NCI-H2107 (cell line): ENCODE measurements at places on chromosomes 13 and 19.

DNA sequence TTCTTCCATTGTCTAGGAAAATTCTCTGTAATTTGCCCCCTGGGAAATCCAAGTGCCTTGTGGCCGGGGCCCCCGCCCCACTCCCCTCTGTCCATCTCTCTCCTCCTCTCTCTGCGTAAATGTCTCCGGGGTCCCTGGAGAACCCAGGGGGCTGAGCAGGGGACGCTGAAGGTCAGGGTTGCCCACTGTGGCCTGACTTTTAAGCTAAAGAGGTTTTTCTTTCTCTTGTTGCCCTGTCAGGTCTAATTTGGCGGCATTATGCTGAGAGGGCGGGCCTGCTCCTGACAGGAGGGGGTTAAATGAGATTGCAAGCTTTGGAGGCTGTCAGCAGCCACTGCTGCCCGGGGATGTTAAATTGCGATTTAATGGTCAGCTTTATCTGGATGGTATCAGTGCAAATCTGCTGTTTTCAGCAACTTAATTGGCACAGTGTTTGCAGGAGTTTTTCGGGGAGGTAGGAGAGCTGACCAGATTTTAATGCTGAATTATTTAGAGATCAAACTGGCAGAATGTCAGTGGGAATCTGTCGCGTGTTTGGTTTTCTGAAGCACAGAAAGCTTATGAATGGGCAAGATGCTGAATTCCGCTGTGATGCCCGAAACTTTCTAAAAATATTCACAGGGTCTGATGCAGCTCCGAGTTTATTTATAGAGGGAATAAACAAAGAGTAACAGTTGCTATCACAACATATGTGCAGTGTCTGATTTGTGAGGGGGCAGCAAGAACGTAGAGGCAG lies 93.2 kb upstream of the SOX1 start:
- no peak for DNase-seq

- DNase-seq, result no peak
These were observed 41.5 kb downstream of the NFIC start for GRCh38 chr19:3407556-3408516.

- no peak for DNase-seq
These were observed 32.2 kb downstream of the ZNF557 start for GRCh38 chr19:7101498-7102253.

- no peak for DNase-seq
These were observed 282.9 kb upstream of the SLITRK6 start for GRCh38 chr13:86082121-86082520.

DNA sequence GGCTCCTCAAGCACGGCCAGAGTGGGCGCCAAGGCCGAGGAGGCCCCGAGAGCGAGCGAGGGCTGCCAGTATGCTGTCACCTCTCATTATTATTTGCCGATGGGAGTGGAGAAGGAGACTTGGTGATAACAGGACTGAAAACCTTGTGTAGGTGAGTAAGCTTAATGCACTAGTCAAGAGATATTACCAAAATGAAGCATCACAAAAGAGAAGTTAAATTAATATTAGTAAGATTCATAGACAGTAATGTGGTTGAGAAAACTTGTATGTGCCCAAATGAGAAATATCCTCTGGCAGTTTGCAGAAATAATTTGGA lies 204.5 kb upstream of the SLITRK1 start:
- no peak for DNase-seq

GRCh38 chr19:55032170-55032800 lies 5.8 kb downstream of the GP6 start:
- no peak for DNase-seq

- no peak for DNase-seq
These were observed 152.1 kb downstream of the KCNRG start for GRCh38 chr13:50167224-50167947.

- DNase-seq, result no peak
These were observed 36.9 kb downstream of the POLR1D start for GRCh38 chr13:27658546-27658945.

DNA sequence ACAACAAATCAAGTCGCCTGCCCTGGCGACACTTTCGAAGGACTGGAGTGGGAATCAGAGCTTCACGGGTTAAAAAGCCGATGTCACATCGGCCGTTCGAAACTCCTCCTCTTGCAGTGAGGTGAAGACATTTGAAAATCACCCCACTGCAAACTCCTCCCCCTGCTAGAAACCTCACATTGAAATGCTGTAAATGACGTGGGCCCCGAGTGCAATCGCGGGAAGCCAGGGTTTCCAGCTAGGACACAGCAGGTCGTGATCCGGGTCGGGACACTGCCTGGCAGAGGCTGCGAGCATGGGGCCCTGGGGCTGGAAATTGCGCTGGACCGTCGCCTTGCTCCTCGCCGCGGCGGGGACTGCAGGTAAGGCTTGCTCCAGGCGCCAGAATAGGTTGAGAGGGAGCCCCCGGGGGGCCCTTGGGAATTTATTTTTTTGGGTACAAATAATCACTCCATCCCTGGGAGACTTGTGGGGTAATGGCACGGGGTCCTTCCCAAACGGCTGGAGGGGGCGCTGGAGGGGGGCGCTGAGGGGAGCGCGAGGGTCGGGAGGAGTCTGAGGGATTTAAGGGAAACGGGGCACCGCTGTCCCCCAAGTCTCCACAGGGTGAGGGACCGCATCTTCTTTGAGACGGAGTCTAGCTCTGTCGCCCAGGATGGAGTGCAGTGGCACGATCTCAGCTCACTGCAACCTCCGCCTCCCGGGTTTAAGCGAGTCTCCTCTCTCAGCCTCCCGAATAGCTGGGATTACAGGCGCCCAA lies at the start of gene LDLR:
TSS of gene LDLR (plus strand) at position 210 of the 760 bp plus-strand sequence. CDS start at position 296, 86 bp downstream.
- peak; percentile 92 for DNase-seq

DNA sequence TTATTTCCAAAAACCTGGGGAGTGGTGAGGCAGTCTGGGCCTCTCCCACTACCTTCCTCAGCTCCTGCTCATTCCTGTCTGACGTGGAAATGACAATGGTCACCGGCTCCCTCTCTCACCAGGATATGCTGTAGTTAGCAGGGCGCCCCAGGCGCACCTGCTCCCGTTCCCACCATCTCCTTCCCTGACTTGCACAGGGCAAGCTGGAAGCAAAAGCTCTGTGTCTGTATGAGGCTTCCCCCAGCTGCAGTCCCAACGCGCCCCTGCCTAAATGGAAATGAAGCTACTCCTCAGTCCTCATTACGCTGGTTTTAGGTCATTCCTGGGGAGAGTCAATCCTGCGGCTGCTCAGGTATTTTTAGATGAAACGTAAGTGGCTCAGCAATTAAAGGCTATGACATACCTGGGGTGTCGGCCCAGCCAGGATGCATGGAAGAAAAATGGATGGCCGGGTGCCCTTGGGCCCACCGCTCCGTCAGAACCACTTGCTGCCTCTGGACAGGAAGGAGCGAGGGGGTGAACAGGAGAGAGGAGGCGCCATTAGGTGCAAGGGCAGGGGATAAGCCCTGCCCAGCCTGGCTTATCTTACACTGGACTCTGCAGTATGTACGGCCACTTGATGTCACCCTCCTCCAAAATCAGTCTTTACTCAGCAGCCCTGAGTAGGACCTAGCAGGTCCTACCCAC lies 32.4 kb downstream of the DHRS12 start:
- no peak for DNase-seq

- no peak for DNase-seq
These were observed 60.5 kb downstream of the MAP4K1 start for GRCh38 chr19:38557205-38557799.

GRCh38 chr19:46863818-46864629 lies 3.2 kb downstream of the ARHGAP35 start:
- no peak for DNase-seq

GRCh38 chr19:39696387-39696786 lies 7.9 kb upstream of the LGALS14 start:
- DNase-seq, result no peak

DNA sequence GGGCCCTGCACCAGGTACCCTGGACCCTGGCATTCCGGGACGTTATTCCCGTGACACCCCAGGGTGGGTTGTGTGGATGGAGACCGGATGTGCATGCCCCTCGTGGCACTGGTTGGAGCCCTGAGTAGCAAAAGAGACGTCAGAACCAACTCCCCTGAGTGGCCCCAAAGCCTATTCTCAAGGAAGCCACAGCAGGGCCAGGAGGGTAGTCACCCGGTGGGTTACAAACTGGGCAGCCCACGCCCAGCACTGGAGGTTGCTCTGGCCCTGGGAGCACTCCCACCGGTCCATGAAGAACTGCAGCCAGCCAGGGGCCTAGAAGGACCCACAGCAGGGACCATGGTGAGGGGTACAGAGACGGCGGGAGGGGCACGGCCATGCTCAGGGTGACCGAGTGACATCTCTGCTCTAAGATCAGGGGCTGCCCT lies 7.5 kb downstream of the KLF16 start:
- no peak for DNase-seq

DNA sequence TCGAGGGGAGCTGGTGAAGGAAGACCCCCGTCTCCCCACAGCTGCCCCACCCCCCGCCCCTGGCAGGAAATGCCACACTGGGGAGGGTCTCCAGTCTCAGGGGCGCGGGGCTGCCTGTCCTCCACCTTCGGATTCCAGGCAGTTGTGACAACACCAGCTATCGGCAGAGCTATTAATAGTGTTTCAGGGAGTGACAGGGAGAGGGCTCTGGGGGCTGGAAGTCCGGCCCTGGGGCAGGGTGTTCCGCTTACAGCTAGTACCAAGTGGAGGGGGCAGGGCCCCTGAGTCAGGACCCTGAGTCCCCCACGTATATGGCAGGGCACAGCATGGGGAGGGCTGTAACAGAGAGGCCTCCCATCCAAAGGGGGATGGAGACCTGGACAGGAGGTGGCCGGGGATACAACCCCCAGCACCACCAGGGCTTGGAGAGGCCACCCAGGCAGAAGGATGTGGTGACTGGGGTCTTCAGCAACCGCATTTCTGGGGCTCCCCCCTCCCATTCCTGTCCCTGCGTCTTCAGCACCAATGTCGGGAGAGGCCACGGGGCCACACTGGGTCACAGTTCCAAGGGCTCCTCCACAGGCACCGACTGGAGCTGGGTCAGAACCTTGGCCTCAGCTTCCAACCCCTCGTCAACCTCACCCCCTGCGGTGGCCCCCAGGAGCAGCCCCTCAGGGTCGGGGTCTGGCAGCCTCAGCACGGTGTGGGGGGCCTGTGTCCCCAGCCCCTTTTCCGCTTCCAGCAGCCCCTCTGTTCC lies 3.9 kb downstream of the SIX5 start:
- DNase-seq, result no peak

- peak; percentile 69 for DNase-seq
These were observed 844.9 kb downstream of the OLFM4 start for GRCh38 chr13:53873558-53873957.

DNA sequence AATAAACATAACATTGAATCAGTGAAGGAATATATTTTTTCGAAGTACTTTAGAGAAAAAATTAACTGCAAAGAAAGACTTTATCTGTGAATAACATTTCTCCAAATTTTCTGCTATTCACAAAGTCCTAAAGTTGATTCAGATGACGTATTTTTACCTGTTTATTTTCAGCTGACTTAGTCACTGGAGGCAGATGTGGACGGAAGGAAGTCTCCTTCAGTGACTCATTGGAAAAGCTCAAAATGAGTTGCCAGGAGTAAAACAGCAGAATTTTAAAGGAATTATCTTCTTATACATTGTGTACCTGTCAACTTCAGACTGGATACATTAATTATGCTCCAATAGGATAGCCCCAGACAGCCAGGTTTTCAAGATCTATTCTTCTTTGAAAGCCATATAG lies 679.3 kb upstream of the GPC6 start:
- no peak for DNase-seq

GRCh38 chr13:87084192-87084591 lies 587.0 kb upstream of the SLITRK5 start:
- no peak for DNase-seq

- no peak for DNase-seq
These were observed 626.5 kb downstream of the UQCRFS1 start for GRCh38 chr19:28586474-28586873.

DNA sequence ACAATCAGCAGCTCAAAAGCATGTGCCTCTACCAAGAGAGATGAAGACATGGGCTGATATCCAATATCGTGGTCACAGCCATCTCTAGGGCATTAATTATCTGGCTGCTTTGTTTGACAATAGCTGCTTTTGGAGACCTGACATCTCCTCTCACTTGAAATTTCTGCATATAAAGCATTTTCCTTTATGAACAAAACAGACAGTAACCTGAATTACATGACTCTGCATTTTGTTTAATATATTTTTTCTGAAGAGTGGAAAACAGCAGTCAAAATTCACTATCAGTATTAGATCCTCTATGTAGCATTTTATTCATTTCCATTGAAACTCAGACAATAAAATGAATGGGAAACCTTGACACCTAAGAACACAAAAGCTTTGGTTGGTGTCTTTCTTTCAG lies 42.4 kb upstream of the ESD start:
- no peak for DNase-seq

GRCh38 chr13:98471934-98472333 lies 105.0 kb downstream of the STK24 start:
- no peak for DNase-seq
